ENCODE measurements at places on chromosomes 3 and 15.

- DNase-seq = no peak
Observed at GRCh38 chr3:58260733-58261132, 23.1 kb downstream of the ABHD6 start.

- DNase-seq = no peak
Observed at GRCh38 chr15:85607141-85607806, 187.5 kb downstream of the KLHL25 start.

GRCh38 chr15:82158811-82159210 is 103.7 kb downstream of the EFL1 start:
- DNase-seq = no peak

DNA sequence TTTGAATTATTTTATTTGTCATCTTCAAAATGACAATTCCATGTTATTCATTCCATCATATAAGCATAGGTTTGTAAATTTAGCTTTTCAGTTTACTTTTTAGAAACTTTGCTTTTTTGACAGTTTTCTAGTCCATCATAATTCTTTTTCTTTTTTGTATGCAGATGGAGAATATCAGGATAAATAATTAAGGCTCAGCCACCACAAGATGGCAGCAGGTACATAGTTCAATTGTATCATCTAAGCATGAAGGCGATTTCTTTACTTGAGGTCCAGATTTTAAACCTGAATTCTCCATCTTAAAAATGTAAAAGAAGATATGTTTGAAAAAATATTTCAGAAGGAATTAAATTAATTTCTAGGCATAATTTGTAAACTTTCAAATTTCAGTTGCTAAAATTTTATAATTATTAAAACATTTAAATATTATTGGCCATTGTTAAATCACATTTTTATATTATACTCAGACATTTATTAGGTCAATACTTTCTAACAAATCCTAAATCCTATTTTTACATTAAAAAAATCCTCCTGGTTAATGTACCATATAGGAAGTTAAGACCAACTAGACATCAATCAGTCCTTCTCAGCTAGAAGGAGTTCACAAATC is 15.1 kb downstream of the PLSCR5 start:
- no peak for DNase-seq

DNA sequence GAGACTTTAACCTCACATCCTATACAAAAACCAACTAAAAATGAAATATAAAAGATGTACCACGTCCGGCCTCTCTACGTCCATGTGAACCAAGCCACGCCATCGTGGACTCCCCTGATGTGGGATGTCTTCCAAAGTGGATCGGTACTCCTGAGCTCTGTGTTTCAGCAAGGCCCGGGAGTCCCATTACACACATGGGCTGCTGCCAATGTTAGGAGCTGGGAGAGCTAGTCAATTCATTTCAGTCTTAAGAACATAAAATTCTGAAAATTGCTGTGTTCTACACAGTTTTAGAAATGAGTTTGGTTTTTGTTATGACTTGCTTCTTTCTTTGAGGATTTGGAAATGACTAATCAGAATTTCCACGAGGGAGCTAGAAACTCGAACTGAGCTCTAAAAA is 131.0 kb downstream of the GABRG3 start:
- no peak for DNase-seq
